Stimulated activated naive CD4-positive, alpha-beta T cell treated with Interleukin-2 at 50 U/mL for 16 hours (primary cell): ENCODE measurements at places on chromosomes 6 and 20.

DNA sequence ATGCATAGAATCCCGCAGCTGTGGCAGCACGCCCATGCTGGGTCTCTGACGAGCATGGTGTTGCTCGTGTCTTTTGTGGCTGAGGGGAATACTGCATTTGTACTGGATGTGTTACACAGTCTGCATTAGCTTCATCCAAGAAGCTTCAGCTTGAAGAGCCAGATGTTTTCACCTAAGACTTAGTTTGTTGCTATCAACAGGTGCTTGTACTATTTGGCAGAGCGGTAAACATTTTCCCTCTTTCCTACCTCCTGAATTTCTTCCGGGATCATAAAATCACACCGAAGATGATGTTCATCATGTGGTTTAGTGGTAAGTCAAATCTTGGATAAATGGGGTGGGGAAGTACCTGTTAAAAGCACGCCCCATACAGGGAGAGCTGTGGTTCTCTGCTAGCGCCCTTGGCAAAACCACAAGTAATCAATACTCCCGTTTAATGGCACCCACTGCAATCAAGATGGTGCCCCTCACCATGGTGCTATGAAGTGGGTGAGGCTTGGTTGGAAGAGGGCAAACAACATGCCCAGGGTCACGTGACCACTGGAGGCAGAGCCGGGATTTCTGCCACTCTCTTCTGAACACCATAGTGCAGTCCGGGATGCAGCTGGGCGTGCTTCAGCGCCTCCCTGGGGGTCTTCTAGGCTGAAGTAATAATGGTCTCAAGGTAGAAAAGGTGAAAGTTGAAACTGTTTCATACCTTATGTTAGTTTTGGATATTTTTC, 34.4 kb downstream of the SPATA2 start:
- DNase-seq, result no peak

GRCh38 chr6:42935322-42935721, 6.0 kb downstream of the CNPY3 start:
- no peak for DNase-seq

DNA sequence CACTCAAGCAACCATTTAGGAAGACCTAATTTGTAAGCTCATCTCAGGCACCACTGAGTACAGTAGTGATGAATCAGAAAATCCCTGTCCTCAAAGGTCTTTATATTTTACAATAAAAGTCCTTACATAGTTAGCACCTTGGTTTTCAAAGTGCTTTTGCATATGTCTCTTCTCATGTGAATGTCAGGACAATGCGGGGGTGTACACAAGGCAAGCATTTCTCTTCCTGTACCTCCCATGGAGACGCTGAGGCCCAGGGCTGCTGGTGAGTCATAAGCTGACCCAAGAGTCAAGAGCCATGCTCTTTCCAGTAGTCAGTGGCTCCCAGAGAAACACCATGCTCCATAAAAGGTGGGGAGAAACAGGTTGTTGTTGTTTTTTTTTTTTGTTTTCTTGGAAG, 174.0 kb downstream of the GJA10 start:
- peak; percentile 10 for DNase-seq

GRCh38 chr6:19638931-19639330, 198.2 kb upstream of the ID4 start:
- DNase-seq, result no peak

DNA sequence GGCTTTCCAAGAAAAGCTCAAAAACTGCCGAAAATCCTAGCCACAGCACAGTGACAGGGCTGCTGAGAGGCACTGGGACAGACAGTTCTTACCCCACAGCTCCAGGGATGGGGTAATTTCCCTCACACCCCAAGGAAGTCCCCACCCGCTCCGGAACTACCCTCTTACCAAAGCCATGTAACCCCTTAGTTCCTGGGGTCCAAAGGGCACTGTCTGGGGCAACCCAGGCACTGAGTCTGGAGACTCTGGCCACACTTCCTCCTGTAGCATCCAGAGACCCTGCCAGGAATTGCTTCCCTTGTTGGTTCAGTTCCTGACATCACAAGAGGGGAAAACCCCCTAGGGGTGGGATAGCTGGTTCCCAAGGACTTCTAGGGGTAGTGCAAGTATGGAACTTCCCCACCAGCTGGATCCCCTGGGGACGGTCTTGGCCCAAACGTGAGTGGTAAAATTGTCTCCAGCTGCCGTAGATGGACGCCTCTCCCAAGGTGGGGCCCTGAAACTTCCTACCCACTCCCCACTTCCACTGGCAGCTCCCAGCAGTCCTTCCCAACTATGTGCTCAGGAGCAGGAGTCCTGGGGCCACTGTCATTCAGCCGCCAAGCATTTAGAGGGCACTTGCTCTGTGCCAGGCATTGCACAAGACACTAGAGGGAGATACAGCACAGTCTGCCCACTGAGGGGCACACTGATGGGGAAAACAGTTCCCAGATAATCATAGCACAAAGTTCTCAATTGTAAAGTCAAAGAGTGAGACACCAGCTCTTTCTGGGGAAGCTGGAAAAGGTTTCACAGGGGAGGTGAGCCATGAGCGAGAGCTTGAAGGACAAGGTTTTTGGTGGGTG, 17.2 kb upstream of the HCK start:
- no peak for DNase-seq

- DNase-seq, result no peak
Measured at GRCh38 chr6:128491610-128492206, 28.7 kb downstream of the PTPRK start.

DNA sequence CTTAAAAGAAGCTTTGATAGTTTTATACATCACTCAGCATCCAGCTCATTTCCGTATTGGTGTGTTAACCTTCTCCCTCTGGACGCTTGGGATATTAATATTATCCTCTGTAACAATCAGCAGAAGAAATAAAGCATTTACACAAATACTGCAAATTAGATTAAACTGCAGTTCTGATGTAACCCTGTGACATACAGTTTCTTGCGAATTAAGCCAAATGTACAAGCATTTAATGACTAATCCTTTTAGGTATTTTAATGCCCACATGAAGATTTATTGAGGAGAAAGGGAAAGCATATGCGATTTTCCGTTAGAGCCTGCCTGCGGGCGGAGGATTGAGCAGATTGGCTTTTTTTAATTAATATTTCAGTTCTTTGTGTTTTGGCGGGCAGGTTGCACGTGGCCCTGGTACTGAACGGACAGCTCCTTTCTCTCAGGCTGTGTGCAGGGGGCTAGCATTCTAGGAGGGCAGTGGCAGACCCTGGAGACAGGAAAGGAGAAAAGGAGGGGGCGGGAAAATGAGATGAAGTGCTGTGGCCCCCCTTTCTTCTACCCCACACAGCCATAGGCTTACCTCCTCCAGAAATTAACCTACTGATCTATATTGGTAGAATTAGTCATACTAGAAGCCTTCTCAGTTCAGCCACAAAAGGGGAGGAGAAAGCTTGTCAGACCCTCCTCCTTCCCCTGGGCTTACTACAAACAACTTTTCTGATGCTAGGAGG, 14.1 kb upstream of the TFAP2D start:
- DNase-seq, result no peak

DNA sequence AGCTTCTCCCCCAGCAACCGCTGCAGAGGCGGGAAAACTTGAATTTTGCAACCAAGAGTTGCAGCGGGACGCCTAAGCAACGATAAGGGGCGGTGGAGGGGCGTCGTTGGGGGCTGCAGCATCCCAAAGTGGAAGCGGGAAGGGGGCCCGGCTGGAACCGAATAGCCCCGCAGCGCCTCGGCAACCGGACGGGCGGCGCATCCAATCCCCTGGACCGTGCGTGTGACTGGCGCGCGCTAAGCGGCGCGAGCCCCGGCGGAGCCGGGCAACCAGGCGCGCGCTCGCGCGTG, 670 bp upstream of the PARD6B start:
- DNase-seq, result no peak

DNA sequence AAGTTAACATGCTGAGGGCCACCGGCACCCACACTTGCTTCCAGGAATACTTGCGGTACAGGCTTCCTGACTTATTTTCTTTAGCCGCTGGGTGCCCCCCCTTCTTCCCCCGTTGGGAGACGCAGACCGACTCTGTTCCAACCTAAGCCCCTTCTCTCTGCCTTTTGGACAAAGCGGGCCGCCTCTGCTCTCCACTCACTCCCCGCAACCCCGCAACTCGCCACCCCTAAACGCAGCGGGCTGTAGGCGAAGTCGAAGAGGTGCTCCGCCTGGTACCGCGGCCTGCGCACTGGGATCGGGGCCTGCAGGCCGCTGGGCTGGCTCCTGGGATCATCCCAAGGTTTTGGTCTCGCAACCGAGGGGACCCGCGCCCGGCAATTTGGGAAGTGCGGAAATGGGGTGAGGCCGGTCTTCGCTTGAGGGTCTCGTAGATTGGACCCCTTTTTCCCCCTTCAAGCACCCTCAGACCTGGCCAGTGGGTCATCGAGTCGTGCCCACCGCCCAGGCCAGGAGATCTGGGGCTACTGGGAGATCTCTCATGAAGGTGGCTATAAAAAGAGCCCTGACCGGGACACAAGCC, 4.7 kb upstream of the FOXF2 start:
- DNase-seq, result no peak

DNA sequence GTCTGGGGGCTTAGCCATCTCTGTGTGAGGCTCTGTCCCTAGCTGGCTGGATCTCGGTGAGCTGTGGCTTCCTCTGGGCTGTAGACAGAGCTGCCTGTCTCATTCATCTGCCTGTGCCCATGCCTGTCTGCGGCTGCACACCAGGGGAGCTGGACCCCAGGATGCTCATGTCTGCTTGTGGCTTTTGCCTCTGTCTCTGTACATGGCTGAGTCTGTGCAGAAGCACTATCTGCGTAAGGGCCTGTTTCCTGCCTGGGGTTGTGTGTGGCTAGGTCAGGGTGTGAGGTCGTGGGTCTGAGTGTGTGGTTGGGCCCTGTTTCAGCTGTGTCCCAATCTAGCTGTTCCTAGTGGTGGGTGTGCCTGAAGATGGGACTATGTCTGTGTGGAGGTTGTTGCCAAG, 68.2 kb downstream of the CDH22 start:
- DNase-seq, result no peak

DNA sequence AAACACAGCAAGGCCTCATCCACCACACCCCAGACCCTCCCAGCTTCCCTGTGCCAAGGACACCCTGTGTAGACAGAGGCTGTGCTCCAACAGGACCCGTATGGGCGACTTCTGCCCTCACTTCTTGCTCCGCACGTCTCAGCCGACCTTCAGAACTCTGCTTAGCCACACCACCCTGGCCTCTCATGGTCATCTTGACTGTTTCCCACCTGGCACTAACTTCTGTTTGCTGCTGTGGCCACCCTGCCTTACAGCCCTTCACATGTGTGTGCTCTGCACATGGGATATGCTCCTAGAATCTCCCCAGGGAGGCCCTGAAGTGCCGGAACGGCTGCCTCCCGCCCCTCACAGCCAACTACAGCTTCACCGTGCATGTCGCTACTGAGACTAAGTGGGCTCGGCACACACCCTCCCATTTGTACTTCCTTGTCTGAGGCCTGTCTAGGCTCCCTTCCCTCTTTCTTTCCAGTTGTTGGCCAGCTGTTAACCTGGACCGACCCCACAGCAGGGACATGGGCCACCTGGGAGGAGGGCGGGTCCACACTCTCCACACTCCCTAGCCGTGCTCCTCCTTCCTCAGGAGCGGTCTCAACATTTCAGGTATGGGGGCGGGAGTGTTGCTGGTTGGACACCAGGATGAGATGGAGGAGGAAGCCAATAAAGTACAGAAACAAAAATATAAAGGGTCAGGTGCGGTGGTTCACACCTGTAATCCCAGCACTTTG, 69.6 kb downstream of the PYGB start:
- DNase-seq, result no peak

DNA sequence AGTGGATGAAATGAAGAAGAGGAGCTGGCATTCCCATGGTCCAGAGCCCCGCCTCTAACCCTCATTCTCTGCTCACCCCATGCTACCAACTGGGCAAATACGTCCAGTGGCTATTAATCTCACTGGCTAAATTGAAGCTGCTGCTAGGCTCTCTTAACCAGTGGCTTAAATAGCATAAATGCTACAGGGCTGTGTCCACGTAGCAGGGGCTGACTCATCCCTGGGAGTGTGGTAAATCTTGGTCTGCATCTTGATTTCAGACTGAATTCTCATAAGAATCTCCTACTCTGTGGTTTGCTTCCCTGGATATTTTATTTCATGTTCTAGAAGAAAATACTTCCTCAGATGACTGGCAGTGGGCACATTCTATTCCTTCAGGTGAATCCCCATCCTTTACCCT, 193.1 kb upstream of the ARG1 start:
- DNase-seq, result no peak

GRCh38 chr6:7311917-7312615, 933 bp downstream of the SSR1 start:
- DNase-seq, result no peak

GRCh38 chr6:41463062-41463930, 82.9 kb upstream of the FOXP4 start:
- no peak for DNase-seq

GRCh38 chr6:107822176-107823046, 1.7 kb downstream of the SCML4 start:
- DNase-seq, result peak; percentile 53

GRCh38 chr6:15516923-15517560, 145.8 kb downstream of the DTNBP1 start:
- no peak for DNase-seq

GRCh38 chr6:122620428-122620827, 10.2 kb downstream of the PKIB start:
- DNase-seq, result no peak

DNA sequence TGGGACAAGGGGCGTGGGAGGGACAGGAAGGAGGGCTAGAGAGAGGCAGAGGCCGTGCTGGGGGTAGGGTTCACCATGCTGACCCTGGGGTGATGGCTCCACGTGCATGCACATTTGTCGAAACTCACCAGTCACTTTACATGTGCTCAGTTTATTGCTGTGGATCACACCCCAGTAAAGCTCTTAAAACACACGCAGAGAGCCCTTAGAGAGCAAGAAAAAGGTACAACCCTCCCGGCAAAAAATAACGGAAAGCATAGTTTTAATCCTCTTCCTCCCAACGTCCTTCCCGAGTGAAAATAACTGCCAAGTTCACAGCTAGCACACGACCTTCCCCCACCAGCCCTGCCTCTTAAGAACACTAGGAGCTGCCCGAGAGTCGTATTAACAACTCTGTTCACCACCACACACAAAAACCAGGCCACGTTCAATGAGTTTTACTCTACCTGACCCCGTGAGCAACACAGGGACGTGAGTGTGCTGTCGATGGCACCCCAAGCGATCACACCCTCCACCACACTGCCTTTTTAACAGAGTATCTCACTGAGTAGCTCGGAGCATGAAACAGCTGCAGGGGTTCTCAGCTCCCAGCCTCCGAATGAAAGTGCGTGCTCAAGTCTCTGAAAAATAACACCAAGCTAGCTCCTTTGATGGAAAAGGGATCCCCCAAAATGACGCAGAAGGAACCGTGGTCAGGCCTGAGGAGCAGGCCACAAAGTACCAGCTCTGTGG, 39.7 kb downstream of the TAF4 start:
- DNase-seq, result no peak

- no peak for DNase-seq
Measured at GRCh38 chr20:20864351-20865096, 152.1 kb upstream of the RALGAPA2 start.

DNA sequence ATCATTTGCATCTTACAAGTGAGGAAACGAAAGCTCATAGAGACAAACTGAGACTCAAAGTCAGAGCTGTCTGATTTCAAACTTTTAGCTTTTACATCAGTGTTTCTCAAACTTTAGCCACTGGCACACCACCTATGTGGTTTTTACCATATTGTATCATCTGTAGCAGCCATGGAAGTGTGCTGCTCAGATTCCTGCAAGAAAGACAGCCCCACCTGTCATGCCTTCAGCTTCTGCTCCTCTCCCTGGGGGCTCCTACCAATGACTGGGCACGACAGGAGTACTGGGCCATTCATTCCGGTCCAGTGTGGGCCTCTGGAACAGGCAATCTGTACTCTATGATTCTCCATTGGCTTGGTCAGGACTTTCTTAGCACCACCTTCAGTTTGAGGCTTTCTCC, 87.0 kb downstream of the BCAS1 start:
- DNase-seq, result no peak

GRCh38 chr20:24519476-24519875, 50.0 kb downstream of the SYNDIG1 start:
- no peak for DNase-seq
